ENCODE measurements at places on chromosomes 12 and 14.
A peak's percentile ranks its signal among the peaks of the same experiment; 100 is the strongest.

DNA sequence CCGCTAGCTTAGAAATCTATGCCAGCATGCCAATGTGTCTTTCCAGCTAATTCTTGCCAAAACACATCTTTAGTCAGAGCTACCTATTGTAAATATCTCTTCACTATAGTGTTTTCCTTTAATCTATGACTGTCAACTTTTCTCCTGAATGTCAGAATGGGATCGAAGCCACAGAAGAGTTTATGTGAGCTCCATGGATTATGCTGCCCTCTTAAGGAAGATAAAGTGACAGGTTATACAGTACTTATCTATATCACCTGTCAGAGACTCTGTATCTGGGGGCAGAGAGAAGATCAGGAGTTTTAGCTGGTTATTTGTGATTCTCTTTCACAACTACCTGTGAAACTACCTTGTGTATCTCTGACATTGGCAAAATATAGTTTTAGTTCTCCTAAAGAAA is 204.3 kb upstream of the SEL1L start:
- no peak for DNase-seq

DNA sequence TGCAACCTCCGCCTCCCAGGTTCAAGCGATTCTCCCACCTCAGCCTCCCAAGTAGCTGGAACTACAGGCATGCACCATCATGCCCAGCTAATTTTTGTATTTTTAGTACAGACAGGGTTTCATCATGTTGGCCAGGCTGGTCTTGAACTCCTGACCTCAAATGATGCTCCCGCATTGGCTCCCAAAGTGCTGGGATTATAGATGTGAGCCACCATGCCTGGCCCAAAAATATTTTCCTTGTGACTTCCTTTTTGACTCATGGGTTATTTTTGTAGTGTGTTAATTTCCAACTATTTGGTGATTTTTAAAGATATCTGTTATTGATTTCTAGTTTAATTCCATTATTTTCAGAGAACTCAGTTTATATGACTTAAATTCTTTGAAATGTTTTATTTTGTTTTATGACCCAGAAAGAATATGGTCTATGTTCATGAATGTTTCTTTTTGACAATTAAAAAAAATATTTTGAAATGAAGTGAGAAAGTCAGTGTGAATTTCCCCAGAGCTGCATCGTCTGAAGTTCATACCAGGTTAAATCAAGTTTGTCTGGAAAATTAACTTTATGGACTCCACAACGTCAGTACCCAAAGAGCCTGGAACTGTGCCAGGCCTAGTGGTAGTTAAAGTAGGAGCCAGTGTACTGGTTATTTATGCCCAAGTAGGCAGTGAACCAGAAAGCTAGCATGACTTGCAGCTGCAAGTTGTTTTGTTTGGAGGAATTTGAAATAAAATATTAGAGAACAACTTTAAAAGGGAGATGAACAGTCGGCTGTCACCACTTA is 2.8 kb upstream of the CDKL1 start:
- DNase-seq, result no peak

- DNase-seq, result no peak
Observed at GRCh38 chr12:95574799-95575452, 23.6 kb upstream of the USP44 start.

- DNase-seq, result no peak
Observed at GRCh38 chr12:123519141-123520001, 14.1 kb downstream of the RILPL1 start.

DNA sequence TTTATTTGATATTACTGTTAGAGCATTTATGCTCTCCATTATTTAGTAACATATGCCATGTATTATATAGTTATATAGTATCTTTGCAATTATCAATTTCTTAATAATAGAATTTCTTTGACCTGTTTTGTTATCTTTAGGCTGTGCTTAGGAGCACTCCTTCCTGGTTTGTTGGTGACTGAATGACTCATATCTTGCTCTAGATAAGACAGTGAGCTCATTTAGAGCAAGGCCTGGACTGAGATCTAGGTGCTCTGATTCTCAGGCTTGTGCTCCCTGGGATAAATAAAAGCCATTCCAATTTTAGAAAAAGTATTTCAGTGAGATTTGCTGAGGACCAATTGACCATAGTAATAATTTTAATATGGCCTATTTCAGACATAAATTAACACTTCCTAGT is 951.2 kb downstream of the FLRT2 start:
- no peak for DNase-seq

DNA sequence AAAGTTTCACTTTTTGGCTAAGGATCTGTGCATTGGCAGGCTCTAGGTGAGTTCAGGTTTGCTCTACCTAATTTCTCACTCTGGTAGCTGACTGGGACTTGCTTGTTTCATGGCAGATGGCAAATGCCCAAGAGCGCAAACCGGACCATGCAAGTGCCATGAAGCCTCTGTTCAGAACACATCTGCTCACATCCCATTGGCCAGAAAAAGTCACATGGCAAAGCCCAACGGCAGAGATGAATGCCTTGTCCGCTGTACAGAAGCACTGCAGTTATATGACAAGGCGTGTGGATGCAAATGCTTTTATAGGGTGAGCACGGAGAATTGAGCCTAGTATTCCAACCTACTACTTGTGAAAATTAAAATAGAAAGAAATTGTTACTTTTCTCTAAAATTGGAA is 202.2 kb upstream of the HMGA2 start:
- no peak for DNase-seq

DNA sequence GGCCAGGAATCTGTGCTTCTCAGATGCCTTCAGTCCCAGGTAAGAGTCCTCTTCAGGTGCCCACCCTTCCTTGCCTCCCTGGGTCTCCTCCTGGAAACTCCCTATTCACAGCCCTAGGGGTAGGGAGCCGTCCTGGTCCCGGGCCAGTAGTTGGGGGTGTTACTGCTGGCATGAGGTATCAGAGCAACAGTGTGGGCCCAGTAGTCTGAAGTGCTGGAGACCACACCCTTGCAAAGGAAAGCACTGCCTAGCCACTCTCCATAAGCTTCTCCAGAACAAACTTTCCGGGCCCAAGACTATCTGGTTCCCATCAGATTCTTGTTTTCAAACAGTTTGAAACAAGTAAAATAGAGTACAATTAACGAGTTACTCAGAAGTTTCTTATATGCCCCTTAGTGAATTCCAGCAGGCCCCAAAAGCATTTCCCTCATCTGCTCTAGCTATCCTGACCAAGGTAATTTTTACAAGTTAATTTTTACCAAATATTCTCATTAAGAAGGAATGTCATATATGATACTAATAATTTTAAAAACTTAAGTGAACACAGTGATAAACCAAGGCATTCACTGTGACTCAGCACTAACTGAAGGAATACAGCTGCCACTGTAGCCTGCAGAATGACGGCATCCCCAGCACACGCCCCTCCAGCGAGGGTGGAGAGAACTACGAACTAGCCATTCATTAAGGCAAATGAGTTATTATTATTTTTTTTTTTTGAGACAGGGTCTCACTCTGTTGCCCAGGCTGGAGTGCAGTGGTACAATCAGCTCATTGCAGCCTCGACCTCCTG is 49.4 kb downstream of the MOK start:
- DNase-seq, result no peak

DNA sequence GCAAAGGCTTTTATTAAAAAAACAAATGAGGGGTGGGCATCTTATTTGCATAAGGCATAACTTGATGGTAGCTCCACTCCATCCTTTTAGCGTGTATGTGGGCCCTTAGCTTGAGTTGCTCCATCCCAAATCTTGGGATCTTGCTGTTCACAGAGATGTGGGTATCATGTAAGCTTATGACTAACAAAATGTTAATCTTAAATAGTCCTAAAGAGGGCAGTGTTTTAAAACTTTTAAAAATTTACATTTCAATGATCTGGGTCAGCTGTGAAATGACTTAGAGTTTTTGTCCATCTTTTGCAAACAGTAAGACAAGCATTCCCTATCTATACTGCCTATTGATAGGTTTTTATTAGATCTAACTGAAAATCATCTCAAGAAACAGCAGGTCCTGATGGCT is 86.0 kb downstream of the SLCO1A2 start:
- DNase-seq, result no peak

- DNase-seq, result peak; percentile 33
Observed at GRCh38 chr14:75489480-75489837, 32.8 kb upstream of the BATF start.

DNA sequence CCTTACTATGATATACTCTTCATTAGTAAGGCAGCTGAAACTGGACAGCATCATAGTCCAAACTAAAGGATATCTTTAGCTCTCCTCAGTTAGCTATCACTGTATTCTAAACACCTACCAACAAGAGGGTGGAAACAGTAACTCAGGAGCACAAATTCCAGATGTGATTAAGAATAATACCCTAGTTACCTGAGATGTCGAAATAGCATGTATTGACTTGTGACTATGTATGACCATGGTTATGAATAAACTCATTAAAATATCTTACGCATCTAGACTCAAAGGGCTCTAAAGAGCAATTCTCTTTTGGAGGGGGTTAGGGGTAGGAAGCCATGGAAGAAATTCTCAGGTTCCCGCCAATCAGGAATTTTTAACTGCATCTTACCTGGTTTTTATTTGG is 90.8 kb downstream of the C2CD5 start:
- no peak for DNase-seq

DNA sequence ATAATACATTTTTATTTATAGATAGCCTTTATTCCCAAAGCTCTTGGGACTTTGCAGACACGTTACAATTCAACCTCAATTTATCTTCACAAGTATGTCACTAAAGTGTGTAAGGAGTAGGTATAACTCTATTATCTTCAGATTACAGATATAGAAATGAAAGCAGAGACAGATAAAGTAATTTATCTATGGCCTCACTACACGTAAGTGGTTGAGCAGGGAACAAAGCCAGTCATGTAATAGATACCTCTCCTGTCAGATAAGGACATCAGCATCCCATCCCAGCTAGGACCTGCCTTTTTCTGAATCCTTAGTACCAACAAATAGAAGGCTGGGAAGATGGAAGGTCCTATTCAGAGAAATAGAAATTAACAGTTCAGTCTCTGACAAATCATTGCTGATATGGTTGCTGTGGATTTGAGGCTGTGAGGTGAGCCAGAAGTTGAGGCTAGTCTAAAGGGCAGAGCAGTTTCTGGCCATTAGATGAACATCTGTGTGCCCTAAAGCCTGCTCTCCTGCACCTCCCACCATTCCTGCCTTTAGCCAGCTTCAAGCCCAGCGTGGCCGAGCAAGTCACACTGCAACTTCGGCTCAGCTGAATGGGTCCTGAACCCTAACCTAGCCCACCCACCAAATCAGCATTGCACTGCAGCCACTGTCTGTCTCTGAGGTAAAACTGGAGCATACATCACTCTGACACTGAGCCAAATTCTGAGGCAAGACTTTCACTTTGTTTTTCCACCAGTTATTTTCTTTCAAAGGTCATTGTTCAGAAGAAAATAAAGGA is 71.1 kb upstream of the PLEKHA5 start:
- DNase-seq, result no peak

GRCh38 chr12:19018302-19018970 is 111.1 kb upstream of the PLEKHA5 start:
- no peak for DNase-seq

DNA sequence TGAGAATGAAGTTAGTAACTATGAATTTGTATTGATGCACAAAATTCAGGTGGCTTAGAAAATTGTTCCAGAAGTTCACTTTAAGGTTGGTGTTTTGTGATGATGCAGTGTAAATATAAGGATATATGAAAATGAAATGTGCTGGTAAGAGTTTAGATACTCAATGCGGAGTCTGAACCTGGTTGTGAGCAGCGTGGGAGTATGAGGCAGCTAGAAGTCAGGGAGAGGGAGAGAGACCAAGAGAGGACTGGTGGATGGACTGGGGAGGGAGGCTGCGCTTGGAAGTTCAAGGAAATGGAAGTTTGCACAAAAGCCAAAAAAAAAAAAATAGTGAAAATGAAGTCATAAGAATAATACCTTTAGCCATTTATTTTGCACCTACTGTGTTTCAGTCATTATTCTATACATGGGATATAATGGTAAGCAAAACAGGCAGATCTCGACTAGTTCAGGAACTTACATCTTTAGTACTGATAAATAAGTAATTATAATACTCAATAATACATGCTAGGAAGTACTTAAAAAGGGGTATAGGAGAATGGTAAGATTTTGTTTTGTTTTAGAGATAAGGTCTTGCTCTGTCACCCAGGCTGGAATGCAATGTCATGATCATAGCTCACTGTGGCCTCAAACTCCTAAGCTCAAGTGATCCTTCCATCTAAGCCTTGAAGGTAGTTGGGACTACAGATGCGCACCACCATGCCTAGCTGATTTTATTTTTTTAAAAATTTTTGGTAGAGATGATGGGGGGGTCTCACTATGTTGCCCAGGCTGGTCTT is 10.0 kb upstream of the RAB21 start:
- no peak for DNase-seq

- DNase-seq, result no peak
Observed at GRCh38 chr14:70425354-70425753, 8.5 kb upstream of the SYNJ2BP start.

DNA sequence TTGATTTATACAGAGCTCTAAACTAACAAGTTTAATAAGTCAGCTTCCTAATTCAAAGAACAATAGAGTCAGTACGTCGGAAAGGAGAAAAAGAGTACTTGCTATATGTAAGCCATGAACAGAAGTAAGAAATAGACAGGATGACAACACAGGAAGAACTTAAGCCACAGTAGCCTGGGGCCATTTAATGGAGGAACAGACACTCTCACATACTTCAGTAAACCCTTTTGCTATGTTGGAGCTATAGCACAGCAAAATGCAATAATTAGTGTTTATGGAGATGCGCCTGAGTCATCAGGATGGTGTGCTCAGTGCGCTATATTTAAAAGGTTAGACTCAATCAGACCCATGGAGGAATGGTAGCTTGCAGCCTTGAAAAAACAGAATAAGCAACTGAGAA is 61.0 kb downstream of the SRGAP1 start:
- DNase-seq, result no peak

DNA sequence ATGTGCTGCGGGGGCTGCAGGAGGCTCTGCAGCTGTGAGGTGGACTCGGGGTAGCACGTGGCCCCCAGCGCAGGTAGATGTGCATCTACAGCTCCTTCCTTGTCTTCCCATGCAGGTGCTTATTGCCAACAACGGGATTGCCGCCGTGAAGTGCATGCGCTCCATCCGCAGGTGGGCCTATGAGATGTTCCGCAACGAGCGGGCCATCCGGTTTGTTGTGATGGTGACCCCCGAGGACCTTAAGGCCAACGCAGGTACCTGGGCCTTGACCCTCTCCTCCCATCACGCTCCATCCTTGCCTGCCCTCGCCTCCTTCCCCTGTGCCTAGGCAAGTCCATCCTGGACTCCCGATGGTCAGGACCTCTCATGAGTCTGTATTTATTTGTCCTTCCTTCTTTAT is 51.4 kb downstream of the ACACB start:
- no peak for DNase-seq
